ENCODE measurements at places on chromosomes 16 and 17.

DNA sequence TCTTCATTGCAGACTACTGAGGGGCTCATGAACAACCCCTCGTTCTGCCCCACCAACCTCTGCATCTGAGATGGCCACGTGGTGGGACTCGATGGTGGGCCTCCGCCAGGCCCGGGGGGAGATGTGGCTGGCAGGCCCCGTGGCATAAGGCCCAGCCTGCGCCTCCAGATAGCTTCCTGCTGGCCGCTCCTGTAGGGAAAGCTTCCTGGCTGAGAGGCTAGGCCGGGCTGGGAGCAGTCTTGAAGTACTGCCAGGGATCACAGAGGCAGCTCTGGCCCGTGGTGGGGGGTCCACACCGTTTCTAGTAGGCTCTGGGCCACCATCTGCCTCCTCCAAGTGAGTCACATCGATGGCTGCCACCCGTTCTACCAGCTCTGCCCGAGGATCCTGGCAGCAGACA, 7.6 kb downstream of the CAMKK1 start:
- DNase-seq, result no peak

DNA sequence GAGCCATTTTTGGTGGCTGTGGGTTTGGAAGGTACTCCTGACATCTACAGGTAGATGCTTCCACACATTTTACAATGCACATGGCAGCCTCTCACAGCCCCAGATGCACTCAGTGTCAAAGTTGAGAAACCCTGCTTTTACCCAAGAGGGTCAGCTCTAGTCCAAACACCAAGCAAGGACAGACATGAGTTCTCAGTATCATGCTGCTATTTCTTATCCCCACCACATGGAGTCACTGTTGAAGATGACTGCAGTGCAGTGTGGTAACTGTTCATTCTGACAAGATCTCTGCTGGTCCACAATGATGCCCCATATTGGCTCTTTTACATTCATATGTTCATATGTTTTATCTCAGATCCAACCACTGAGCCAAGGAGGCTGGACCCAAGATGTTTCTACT, 50.5 kb upstream of the SALL1 start:
- DNase-seq, result no peak

DNA sequence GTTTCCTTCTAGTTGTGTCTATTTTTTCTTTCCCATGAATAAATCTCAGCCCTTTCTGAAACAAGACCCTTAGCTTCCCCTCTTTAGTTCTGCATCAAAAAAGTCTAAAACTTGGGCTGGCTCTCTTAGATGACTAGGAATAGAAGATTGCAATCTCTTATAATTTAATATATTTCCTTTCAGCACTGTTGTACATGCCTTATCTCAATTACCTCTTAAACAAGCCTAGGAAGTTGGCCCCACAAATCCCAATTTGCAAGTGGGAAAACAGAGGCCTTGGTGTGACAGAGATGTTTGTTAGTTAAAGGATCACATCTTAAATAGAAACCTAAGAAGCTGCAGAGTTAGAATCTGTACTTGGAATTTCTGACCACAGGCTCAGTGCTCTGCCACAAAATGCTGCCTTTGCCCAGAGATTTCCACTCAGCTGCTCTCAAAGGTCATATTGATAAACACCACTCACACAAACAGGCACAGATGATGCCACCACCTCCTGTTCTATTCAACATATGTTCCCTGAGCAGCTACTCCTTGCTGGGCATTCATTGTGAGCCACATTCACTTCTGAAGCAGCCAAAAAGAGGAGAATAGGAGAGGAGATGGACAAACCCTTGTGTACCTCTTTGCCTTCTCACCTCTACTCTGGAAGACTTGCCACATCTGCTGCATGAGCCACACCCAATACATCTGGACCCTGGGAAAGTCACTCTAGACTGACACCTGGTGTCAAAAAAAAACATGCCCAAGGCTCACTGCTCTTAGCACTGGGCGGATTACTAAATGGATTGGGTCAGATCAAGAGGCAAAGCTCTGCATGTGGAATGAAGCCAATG, 5.5 kb downstream of the CCDC182 start:
- peak; percentile 8 for DNase-seq

GRCh38 chr16:72211110-72211509, 39.2 kb upstream of the PMFBP1 start:
- DNase-seq, result no peak

DNA sequence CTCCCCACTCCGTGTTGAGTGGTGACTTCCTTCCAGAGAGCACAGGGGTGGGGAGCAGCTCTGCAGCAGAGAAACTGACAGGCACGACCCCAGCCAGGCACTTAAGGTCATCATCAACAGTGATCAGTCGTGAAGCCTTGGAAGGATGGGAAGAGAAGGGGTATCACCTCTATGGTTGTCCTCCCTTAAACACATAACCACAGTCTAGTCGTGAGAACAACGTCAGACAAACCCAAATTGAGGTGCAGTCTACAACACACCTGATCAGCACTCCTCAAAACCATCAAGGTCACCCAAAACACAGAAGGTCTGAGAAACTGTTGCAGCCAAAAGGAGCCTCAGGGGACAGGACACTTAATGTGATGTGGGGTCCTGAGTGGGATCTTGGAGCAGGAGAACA, 68.3 kb downstream of the MPRIP start:
- no peak for DNase-seq

DNA sequence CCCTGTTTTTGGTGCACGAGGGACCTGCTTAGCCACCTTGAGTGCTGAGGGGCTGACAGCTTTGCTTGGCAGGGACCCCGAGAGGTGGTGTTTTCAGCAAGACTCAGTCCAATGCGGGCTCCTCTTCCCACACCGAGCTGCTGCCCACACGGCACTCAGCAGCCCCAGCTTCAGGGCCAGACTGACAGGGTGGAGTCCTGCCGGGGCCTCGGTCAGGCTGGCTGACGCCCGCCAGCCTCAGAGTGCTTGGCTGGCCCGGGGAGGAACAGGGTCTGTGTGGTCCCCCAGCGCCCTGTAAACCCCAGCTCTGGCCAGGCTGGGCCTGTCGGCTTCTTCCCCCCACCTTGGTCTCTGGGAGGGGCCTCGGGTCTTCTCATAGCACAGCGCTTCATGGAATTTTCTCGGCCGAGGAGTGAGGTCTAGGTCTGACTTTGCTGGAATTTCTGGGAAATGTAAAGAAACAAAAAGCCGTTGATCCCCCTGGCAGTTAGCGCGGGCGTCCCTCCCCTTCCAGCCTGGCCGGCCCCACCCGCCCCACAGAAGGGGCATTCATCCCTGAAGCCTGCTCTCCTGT, 2.6 kb downstream of the SOX8 start:
- no peak for DNase-seq

DNA sequence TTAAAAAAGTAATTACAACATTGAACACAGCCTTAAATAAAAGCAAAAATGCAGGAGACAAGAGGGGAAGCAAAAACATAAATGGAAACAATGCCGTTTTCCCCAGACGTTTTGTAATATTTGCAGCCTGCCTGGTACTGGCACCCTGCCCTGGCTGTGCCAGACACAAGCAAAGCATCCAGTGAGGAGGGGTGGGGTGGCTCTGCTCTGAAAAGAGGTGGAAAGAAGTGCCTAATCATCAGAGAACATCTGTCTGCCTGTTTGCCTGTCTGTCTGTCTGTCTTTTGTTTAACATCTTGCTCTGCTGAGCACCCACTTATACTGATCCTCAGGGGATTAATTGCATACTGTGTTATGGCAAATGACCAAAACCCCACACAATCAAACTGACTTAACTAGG, 62.7 kb downstream of the C16orf82 start:
- DNase-seq, result no peak

- no peak for DNase-seq
Measured at GRCh38 chr16:23836404-23837311, 875 bp downstream of the PRKCB start.

- DNase-seq, result no peak
Measured at GRCh38 chr17:49596613-49597244, 21.1 kb downstream of the NXPH3 start.

- no peak for DNase-seq
Measured at GRCh38 chr17:16171613-16172012, 43.7 kb downstream of the NCOR1 start.

- no peak for DNase-seq
Measured at GRCh38 chr17:35337364-35337763, 36.1 kb downstream of the SLFN11 start.

DNA sequence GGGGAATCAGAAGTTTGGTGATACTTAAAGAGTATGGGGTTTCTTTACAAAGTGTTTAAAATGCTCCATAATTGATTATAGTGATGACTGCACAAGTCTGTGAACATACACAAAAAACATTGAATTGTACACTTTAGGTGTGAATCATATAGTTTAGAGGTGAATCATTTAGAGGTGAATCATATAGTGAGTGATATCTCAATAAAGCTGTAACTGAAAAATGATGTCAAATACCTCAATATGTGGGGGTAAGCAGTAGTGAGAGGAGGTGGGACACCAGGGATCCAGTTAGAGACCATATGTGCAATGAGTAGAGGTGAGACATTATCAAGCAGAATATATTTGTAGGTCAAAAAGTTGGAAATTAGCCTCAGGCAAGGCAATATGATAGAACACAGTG, 264.5 kb downstream of the PMP22 start:
- peak; percentile 30 for DNase-seq

- no peak for DNase-seq
Measured at GRCh38 chr17:11406716-11407115, 165.7 kb downstream of the SHISA6 start.

DNA sequence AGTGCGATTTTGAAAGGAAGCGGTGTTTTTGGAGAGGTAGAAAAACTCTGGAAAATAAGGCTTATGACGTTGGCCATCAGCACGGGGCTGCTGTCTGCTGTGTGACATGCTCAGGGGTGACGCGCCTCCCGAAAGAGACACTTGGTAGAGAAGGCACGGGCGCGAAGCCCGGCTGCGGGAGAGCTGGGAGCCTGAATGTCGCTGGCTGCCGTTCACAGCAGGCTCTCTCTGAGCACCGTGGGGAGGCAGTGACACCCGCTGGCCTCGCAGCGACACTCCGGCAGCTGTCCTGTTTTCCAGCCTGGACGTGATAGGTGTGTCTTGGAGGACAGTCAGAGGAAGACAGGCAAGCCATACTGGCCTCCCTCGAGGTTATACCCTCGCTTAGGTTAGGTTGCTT, 759.1 kb upstream of the RBFOX1 start:
- peak; percentile 0 for DNase-seq

GRCh38 chr16:86928523-86929011, 350.2 kb downstream of the FOXL1 start:
- no peak for DNase-seq

GRCh38 chr16:57062329-57062728, 30.1 kb upstream of the CPNE2 start:
- no peak for DNase-seq

DNA sequence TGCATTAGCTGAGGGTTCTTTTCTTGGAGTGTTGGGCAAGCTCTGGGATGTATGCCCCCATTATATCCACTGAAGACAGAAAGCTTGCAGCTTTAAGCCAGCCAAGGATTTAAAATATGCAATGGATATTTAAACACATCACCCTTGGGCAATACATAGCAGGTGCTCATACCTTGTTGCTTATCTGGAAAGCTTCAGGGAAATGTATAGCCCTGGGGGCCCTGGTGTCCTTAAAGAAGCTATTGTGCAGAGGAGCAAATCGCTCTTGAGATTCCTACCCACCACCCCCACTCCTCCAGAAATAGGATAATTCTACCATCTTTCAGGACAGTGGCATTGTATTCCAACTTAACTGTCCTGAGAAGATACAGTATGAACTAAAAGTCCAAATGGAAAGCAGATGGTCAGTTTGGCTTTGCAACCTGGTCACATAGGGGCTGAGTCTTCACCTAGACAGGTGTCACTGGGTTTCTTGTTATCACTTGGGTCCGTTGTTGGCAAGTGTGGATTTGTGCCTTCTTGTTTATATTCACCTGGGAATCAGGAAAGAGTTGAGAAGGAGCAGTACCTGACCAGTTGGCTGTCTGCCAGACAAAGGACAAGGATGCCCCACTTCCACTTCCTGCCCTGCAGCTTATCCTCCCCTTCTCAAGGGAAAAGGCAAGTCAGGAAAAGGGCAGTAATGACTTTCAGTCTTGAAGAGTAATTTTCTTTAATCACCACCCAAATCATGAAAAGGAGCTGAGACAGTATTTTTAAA, 3.4 kb downstream of the ANKRD40CL start:
- no peak for DNase-seq

DNA sequence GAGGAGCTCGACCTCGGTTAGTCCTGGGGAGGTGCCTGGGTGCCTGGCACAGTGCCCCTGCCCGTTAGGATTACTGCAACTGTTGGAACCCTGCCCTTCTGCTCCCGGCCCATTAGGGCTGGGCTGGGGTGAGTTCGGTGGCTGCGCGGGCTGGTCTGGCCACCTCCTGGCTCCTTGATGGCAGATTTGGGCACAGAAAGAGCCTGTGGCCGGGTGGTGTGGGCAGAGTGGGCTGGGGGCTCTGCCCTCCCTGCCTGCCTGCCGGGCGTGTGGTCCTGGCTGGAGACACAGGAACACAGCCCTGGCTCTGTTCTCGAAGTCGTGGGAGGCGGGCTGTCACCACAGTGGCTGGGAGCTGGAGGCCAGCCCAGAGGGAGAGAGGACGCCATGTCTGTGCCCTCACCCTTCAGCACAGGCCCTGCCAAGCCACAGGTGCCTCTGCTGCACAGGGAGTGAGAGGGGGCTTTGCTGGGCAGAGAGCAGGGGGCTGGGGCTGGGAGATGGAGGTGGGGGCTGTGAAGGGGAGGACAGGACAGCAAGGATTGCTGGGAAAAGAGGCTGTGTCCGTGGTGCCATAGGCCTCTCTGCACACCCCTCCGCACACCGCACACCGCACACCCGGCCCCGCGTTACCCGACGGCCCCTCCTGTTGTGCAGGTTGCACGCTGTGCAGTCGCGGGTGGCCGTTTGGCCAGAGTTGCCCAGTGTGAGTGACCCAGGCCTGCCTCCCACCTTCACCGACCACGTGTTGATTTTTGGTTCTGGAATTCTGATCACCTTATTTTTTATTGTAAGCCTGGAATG, 236.6 kb upstream of the GSE1 start:
- DNase-seq, result no peak

DNA sequence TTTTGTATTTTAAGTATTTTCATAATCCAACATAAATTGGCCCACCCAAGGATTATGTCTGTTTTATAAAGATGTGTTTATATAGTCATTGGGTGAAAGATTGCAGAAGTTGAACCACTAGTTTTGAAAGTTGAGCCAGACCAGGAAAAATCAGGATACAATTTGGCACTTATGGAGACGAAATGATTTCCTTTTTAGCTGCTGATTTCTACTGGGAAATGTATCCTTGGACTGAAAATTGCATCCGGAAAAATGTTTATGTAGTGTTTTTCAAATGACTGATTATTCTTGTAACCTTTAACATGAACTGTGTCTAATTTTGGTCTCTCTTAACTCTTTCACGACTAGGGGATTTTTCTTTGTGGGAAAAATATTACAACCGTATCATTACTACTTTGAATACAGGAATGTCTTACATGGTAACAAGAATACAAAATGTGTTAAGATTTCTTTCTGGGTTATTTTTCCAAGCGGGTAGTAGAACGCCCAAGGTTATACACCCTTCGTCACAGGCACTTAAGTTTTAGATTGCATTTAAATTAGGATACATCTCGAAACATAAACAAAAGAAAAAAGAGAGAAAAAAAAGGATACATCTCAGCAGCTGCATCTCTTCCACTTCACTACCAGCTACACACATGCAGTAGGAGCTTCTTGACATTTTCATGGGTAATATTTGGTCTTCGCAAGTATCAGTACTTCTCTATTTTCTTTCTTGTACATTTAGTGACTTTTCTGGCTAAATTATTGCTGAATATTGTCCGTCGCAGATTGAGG, 273.0 kb upstream of the TBX2 start:
- DNase-seq, result no peak

GRCh38 chr17:55576996-55577586, 65.8 kb upstream of the SMIM36 start:
- peak; percentile 19 for DNase-seq

All from RKO (cell line).